ENCODE measurements at places on chromosomes 2 and 18.

DNA sequence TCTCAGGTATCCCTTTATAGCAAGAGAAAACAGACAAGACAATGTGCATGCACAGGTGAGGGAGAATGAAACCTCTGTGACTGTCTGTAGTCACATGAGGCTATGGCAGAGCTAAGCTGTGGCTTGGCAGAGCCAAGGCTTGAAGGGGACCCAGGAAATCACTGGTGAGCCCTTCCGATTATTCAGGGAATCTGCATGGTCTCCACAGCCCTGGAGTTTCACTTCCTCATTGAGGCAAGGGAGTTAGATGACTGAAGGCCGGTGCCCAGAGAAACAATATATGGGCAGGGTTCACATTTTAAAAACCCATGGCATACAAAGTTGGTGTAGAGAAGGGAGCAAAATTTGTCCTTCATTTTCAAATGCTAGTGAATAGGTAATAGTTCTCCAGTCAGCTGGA lies 144.4 kb upstream of the REV1 start:
- no peak for DNase-seq

DNA sequence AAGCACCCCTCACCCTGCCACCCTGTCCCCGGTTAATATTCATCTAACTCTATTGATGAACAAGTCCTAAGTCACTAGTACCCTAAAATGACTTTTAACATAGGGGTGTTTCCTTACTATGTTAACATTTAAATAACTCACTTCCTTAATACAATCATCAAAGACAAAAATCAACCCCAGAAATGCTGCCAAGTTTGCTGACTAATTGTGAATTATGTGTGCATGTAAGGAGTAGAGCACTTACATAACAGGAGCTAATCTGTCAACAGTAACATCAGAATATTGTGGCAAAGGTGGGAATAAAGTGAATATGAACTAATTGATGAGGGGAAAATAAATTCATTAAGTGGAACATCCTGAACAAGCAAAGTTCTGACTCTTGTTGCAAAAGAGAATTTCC lies 81.4 kb upstream of the ERBB4 start:
- no peak for DNase-seq

- no peak for DNase-seq
Measured at GRCh38 chr18:49162226-49162864, 211.6 kb upstream of the SMAD7 start.

DNA sequence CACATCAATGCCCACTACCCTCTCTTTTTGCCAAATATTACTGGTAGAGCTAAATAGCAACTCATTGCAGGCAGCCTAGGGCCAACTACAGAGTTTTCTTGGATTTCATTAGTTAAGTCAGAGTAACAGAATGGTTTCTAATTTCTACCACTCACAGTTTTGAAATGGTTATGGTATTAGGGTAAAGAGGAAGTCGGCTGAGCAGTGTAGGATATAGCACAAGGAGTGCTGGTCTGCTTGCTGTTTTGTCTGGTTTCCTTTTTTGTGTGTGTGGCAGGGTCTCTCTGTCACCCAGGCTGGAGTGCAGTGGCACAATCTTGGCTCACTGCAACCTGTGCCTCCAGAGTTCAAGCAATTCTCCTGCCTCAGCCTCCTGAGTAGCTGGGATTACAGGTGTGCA lies 289.2 kb upstream of the CCDC68 start:
- no peak for DNase-seq

DNA sequence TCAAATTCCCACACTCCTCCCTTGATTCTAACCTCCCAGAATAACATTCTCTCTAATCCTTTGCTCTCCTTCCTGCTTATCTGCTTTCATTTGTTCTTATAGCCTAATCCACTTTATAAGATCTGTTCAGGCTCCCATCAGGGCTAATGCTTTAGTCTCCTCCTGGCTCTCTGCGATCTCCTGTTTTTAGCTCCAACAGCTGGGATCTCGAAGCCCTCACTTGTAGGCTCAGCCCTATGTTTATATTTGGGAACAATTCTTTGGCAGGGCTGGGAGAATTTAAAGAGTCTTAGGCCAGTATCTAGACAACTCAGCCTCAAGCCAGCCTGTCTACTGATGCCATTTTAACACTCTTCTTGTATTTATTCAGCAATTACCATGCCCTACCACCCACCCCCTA lies 27.2 kb upstream of the RAPH1 start:
- no peak for DNase-seq

GRCh38 chr2:157784169-157784822 lies 91.8 kb downstream of the ACVR1 start:
- DNase-seq: no peak

- DNase-seq: no peak
Measured at GRCh38 chr2:230902180-230902899, 22.7 kb downstream of the GPR55 start.

DNA sequence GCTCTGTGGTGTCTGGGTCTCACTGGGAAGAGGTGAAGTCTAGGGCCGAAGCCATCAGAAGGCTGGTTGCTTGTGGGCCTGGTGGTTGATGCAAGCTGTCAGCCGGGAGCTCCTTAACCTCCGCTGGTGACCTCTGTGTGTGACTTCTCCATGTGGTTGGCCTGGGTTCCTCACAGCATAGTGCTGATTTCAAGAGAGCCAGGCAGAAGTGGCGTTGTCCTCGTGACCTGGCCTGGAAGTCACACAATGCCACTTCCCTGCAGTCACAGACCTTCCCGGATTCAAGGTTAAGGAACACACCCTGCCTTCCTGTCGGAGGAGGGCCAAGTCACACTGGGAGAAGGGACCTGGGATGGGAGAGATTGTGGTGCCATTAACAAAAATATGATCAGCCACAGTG lies 303.7 kb upstream of the HS6ST1 start:
- no peak for DNase-seq

- DNase-seq: no peak
Measured at GRCh38 chr2:107635883-107636282, 190.8 kb upstream of the RGPD4 start.

DNA sequence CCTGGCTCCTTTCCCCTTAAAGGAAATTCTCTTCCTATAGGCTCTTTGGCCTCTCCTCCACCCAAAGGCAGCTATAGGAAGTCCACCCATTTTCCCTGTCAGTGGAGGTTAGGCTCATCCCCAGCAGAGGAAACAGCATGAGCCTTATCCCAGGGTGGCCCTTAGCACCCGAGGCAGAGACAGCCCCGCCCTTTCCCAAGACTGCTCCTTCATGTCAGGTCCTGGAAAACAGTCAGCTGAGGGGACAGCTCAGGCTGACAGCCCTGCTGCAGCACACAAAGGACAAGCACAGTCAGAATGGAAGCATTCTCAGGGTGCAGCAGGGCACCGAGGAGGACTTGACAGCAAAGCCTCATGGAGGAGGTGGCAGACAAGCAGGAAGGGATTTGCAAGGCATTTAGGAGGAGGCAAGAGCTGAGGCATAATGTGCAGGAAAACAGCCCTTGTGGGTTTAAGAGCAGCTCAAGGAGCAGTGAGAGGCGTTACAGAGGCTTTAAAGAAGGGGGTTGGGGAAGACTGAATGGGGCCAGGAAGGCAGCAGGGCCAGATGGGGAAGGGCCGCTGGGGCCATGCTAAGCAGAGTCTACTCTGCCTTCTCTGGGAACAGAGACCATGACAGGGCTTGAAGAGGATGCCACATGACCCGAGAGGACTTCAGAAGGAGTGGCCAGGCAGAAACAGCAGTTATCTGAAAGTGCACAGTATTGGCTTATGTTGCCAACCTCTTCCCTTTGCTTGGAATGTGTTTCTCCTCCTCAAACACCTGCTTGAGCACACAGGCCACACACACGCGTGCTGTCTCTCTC lies 216.6 kb downstream of the SH3BP4 start:
- DNase-seq: no peak

GRCh38 chr2:187942876-187943275 lies 348.8 kb upstream of the GULP1 start:
- DNase-seq: no peak

- DNase-seq: no peak
Measured at GRCh38 chr2:201969938-201970785, 63.5 kb upstream of the FZD7 start.

DNA sequence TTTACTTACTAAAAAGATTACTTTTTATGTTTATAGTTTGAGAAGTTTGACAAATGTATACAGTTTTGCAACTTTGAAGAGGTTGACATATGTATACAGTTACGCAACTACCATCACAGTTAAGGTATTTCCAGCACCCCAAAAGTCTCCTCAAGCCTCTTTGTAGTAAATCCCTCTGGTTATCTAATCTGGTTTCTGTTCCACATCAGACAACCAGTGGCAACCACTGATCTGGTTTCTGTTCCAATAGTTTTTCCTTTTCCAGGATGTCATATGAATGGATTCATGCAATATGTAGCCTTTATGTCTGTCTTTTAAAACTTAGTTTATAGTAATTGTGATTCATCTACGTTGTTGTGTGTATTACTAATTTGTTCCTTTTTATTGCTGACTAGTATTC lies 23.5 kb downstream of the IFIH1 start:
- DNase-seq: no peak

- DNase-seq: no peak
Measured at GRCh38 chr2:180644709-180645108, 335.7 kb upstream of the UBE2E3 start.
